ENCODE measurements at places on chromosomes 13 and 19.

DNA sequence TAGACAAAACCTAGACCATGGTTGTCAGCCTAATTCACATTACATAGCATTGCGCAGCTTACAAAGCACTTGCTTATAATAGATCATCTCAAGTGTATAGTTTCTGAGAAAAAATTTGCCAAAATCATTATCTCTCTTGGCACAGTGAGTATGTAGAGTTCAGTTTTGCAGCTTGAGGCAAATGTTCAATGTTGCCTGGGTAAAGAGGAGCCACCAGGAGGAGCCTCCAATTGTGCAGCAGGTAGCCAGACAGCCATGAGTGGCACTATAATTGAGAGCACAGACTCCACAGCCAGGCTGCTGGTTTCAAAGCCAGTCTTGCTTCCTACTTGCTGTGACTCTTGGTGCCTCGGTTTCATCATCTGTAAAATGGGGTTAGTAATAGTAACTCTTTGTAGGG lies 24.0 kb upstream of the OLFM4 start:
- no peak for DNase-seq

DNA sequence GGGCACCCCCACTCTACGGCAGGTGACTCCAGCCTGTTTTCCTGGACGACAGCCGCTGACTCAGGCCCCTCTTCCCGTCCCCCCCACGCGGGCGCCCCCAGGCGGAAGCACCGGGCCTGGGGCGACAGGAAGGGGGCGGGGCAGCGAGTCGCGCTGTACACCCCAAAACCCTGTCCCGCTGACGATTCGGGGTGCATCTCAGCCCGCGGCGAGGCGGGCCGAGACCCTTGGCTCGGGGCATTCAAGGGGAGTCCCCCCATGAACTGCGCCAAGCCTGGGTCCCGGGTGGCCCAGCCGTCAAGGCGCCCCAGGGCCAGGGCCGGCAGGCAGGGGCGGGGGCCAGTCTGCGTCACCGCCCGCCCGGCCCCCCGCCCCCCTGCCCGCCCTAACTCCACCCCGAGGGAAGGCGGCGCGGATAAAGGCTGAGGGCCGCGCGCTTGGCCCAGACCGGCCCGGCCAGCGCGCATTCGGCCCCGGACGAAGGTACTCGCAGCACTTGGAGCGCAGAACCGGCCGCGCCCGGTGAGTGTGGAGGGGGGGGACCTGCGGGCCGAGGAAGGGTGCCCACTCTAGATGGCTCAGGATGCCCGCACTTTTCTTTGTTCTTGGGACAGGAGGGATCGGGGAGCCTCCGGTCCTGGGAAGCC lies at the start of gene MIDN:
Gene MIDN, plus strand, starts transcription at position 445 of the 647 bp plus-strand sequence. CDS start 1,714 bp downstream, outside the sequence.
- DNase-seq: no peak

- DNase-seq: no peak
Measured at GRCh38 chr19:42419309-42419708, 7.9 kb downstream of the LIPE start.

- no peak for DNase-seq
Measured at GRCh38 chr13:80345771-80346510, 5.0 kb upstream of the SPRY2 start.

DNA sequence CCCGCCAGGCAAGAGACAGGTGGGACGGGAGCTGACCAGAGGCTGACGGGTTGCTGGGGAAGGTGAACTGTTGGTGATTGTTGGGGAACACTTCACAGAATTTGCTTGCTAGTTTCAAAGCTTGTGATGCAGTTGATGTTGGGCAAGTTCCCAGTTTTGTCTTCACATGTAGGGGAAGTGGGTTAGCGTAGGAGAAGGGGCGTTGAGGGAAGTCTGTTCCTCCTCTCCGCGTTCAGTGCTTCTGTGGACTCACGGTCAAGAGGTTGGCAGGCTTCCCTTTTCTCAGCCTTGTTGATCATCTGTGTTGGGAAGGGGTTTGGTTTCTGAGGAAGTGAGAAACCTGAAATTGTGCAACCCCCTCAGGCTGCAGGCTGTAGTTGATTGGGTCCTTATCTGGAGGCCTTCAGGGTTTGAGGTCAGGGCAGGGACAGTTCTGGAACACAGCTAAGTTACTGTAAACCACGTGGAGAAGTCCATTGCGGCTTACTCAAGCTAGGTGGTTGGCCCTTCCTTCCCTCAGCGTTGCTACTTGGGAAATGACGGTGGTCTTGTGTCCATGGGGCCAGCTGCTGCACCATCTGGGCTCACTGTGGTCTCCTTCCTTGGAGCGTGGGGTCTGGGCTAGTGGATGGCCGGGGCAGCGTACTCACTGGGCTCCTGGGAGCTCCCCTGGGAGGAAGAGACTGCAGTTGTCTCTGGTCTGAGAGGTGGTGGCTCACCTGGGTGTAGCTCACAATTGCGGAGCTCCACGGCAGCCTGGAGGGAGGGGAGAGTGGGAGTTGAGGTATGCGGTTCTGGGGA lies 7.5 kb downstream of the RPS9 start:
- peak; percentile 17 for DNase-seq

- DNase-seq: no peak
Measured at GRCh38 chr13:110257408-110257807, 49.5 kb downstream of the COL4A1 start.

GRCh38 chr13:75369981-75370380 lies 112.0 kb downstream of the TBC1D4 start:
- no peak for DNase-seq

GRCh38 chr13:100349594-100349993 lies 239.0 kb downstream of the GGACT start:
- DNase-seq: no peak

- no peak for DNase-seq
Measured at GRCh38 chr13:108350579-108350978, 81.1 kb downstream of the TNFSF13B start.

- DNase-seq: no peak
Measured at GRCh38 chr19:27962264-27962663, 1250.7 kb downstream of the UQCRFS1 start.

- no peak for DNase-seq
Measured at GRCh38 chr19:47699360-47699917, 13.8 kb upstream of the EHD2 start.

- DNase-seq: no peak
Measured at GRCh38 chr19:45118106-45118505, 25.1 kb downstream of the PPP1R37 start.

- no peak for DNase-seq
Measured at GRCh38 chr19:7655581-7655980, 13.3 kb upstream of the RETN start.

DNA sequence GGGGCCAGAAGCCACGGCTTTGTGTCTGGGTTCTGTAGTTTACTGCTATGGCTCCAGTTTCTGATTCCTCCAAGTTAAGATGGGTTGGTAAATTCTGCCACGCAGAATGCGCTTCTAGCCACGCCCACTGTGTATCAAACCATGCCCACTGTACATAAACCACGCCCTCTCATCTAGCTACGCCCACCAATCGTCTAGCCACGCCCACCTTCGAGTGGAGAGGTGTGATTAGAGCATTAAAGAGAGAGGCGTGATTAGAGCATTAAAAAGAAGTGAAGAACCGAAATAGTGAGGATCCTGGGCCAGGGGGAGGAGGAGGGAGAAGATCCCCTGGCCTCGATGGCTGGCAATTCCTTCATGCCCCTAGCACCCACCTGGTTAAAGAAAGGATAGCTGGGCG lies 43.7 kb upstream of the ADGRE5 start:
- DNase-seq: no peak

GRCh38 chr19:17829855-17830566 lies 8.7 kb upstream of the INSL3 start:
- DNase-seq: no peak

DNA sequence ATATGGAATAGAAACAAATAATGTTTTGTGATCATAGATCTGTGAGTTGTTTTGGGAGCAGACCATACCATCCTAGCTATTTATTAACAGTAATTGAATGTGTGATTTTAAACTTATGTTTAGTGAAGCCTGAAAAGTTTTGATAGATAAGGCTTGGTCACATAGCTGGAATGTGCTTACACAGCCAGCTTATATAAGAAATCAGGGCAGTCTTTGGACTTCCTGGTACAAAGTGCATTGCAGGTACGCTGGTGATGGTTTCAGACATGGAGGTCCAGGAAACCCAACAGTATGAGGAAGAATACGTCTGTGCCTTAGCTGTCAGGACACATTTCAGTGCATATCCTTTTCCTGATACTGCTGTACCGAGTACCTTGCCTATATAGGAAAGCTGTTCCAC lies 2316.2 kb upstream of the PCDH20 start:
- no peak for DNase-seq

- no peak for DNase-seq
Measured at GRCh38 chr13:112052213-112052612, 14.7 kb upstream of the SOX1 start.

DNA sequence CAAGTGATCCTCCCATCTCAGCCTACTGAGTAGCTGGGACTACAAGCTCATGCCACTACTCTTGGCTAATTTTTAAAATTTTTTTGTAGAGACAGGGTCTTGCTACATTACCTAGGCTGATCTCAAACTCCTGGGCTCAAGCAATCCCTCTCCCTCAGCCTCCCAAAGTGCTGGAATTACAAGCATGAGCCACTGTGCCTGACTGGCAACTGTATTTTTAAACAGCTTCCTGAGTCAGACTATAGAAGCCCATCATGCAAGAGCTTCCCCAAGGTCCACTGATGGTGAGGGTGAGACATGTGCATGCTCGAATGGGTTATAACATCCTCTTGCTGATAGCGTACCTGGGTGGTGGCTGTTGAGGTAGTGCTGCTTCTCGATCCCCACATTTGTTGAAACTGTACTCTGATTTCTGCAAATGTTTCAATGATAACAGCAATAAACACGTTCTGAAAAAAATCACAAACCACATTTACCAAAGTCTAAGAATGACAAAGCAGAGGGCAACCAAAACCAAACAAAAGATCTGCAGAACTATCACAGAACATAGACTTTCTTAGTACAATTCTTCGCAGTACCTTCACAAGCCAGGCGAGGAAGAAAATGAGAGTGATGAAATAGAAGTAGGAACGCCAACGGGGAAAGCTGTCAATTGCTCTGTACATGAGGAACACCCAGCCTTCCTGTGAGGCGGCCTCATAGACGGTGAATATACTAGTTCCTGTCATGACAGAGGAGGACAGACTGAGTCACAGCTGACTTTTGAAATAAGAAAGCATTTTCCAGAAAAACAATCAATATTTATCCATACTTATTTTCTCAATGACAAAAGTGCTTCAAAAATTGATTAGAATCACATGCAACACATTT lies 124.4 kb downstream of the NALCN start:
- no peak for DNase-seq

GRCh38 chr19:15640294-15640903 lies at the start of gene CYP4F3:
CYP4F3 (plus strand) TSS chr19:15640897; CDS start chr19:15641416, 519 bp downstream.
- no peak for DNase-seq
